Astrocyte of the cerebellum (primary cell): ENCODE measurements at places on chromosomes 3 and 15.

DNA sequence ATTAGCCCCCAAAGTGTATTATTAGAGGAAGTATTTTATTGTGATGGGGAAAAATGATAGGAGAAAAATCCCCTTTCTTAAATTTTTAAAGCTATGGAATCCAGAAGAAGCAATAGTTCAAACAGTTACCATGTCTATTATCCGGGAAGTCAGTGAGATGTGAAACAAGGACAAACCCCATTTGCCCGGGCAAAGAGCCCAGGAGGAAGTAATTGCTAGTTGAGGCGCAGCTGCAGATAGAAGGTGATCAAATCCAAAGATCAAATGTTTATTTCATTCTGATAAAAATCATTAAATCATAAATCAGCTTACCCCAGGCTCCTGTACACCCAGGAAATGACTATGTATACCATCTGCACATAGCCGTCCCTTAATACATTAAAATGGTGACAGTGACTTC, 204.0 kb upstream of the CRBN start:
- DNase-seq = no peak

DNA sequence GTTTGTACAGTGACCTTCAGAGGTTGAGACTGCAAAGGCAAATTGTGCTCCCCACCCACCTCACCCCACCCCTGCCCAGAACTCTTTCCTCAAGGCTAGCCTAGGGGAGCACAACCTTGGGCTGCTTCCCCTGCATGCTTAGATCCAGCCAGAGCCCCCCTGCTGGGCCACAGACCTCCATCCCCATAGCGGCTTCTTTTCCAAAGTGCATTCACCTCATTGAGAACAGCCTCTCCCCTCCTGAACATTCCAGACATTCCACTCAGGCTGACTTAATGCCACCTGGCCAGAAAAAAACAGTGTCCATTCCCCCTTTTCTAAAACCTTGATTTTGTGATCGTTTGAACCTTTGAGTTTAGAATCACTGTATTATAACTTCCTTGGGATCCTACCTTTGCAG, 124.4 kb upstream of the TOPAZ1 start:
- DNase-seq = no peak

DNA sequence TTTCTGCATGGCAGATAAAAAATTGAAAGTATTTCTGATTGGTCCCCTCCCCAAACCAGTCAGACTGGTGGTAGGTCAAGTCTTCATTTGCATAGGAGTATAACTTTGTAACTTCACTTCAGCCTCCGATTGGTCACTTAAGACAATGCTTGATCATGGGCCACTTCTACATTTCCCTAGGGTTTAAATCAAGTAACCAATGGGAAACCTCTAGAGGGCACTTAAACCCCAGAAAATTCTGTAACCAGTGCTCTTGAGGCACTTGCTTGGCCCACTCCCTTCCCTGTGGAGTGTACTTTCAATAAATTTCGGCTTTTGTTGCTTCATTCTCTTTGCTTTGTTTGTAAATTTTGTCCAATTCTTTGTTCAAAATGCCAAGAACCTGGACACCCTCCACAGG, 225.5 kb downstream of the ARPP21 start:
- DNase-seq = no peak

- DNase-seq = no peak
Observed at GRCh38 chr3:126832933-126833332, 128.9 kb downstream of the CHCHD6 start.

DNA sequence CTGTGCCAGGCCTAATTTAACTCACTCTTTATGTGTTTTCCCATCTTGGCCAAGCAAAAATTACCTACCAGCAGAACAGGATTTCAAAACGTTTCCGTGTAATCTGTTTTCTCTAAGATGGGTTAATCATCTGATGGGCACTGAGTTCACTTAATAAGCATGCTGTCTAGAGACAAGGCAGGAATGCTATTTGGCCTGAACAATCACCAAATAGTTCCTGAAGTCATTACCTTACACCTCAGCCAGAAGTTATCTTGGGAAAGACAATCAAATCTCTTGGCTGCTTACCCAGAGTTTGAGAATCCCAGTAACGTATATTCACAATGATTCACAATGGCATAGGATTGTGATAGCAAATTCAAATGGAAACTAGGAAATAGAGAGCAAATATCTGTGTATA, 779.1 kb downstream of the CADM2 start:
- DNase-seq = no peak

DNA sequence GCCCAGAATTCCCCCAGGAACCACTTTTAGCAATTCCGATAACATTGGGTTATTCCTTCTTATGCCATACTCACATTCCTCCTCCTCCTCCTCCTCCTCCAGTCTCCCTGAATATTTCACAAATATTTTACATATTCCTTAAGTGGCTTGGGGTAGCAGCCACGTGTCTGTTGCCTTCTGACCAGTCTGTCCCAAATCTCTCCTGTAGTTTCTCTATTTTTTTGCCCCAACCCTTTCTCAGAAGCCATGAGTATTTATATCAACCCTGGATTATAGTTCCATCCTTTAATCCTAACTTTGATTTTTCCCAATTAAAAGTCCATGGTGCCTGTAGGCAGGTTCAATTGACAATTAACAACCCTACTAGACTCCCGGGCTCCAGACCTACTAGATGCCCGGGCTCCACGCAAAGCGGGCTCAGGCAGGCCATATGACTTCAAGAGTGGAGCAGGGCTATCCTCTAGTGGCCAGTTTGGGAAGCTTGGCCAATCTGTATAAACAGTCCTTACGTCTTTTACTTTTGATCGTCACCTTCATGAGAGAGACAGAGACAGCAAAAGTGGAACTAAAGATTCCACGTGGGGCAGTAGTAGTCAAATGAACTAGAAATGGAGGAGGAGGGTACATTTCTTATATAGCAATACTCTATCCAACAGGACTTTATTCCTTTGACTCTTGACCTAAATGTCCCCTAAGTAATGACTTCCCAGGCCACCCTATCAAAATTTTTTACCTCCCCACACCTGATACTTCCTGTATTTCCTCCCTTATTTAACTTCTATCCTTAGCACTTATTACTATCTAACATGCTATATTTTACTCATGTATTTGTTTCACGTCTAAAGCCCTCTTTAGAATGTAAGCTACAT, 69.7 kb downstream of the USF3 start:
- peak; percentile 37 for DNase-seq
